ENCODE measurements at places on chromosomes 3 and 15.

DNA sequence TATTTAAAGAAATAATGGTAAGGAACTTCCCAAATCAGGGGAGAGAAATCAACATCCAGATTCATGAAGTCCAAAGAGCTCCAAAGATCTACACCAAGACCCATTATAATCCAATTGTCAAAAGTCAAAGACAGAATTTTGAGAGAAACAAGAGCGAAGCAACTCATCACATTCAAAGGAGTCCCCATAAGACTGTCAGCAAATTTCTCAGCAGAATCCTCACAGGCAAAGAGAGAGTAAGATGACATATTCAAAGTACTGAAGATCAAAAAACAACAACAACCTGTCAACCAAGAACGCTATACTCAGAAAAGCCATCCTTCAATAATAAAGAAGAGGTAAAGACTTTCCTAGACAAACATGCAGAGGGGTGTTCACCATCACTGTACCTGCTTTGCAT, 342.1 kb downstream of the TIGIT start:
- no peak for DNase-seq

DNA sequence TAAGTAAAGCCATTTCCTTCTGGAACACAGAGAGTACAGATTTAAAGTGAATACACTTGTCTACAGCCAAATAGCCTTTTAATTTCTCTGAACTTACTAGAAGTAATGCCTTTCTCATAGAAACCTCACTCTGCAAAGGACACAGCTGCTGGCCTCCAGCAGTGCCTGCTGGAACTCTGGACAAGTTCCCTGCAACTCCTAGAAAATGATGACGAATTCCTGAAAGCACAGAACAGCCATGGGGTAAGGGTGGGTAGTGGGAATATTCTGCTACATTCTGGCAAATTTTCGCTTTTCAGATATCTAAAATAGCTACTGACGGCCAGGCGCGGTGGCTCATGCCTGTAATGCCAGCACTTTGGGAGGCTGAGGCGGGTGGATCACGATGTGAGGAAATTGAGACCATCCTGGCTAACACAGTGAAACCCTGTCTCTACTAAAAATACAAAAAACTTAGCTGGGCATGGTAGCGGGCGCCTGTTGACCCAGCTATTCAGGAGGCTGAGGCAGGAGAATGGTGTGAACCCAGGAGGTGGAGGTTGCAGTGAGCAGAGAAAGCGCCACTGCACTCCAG, 34.4 kb downstream of the RYK start:
- DNase-seq: no peak

- DNase-seq: no peak
These were observed 85.9 kb downstream of the AQR start for GRCh38 chr15:34883633-34884032.

DNA sequence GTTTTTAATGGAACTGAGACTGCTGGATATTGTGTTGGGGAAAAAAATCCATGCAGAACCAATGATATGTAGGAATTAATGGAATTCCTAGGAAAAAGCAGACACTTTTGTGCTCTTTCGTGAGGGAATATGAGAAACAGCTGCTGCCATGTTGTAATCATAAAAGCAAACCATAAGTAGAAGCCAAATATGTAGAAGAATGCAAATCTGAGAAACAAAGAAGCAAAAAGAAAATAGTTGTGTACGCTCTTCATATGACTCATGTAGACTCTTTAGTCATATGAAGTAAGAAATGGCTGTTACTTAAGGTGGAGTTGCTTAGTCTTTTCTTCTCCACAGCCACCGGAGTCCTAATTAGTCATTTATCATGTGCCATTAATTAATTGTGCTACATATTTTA, 298.6 kb upstream of the ZNF717 start:
- no peak for DNase-seq

DNA sequence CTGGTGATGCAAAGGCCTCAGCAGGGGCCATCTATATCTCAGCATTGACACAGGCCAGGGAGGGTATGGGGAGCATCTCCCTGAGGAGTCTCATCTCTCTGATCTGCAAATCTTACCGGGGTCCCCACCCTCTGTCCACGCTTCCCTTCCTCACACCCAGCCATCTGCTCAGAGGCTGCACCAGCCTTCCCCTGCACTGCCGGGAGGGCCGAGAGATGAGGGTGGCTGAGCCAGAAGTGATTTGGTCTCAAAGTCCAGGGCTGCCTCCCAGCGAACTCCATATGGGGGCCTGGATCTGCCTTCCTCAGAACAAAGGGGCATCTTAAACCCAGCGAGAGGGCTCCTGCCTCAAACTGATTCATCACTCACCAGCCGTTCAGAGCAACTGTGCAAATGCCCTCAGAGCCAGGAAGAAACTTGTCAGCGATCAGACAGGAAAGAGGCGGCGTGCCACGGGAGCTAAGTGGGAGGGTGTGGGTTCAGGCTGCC, 4.6 kb downstream of the IGDCC3 start:
- DNase-seq: no peak

DNA sequence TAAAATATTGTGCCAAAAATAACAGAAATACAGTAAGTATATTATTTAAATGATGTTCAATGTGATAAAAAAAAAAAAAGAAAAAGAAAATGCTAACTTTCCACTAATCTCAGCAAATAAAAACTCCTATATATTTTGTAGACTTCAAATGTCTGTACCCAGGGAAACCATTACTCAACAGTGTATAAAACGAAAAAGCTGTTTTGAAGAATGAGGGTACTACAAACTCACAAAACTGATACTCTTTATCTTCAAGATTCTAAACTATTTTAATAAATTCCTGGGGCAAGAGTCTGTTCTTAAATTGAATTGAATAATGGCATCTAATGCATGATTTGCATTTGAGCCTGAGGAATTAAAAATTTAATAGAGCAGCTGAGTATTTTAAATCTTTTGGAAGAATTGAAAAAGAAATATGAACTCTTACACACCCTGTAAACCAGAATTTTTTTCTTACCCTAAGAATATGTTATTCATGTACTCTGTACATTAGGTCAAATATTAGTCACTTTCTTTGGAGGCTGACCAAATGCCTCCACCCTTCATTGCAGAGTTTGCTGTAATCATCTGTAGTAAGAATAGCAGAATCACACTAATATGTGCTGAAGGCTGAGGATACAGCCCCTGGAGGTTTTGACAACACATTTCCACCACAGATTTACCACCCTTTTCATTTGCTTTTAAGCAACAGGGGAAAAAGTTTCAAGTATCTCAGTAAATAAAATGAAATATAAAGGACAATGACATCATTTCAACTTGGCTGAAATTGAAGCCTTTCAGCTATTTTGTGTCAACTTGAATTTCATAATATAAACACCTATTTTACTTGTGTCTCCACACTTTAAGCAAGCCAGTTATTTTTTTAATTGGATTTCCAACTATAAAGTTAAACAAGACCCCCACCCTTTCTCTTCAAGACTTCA, 79.7 kb downstream of the FBN1 start:
- no peak for DNase-seq

DNA sequence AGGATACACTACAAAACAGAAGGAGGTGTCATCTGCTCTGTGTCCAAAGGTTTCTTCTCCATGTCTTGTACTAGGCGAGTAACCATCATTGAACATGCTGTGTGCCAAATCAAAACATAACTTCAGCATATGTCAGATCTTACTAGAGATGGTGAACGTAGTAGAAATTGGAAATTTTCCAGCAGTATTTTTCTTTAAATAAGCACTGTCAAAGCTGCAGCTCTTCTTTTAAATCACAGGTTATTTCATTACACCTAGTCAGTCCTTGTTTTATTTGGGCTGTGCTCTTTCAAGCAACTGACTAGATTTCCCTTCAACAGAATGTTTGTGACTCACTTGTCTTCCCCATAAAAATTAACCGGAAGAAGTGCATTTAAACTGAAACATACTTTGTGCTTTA, 46.5 kb downstream of the MSL2 start:
- DNase-seq: no peak

DNA sequence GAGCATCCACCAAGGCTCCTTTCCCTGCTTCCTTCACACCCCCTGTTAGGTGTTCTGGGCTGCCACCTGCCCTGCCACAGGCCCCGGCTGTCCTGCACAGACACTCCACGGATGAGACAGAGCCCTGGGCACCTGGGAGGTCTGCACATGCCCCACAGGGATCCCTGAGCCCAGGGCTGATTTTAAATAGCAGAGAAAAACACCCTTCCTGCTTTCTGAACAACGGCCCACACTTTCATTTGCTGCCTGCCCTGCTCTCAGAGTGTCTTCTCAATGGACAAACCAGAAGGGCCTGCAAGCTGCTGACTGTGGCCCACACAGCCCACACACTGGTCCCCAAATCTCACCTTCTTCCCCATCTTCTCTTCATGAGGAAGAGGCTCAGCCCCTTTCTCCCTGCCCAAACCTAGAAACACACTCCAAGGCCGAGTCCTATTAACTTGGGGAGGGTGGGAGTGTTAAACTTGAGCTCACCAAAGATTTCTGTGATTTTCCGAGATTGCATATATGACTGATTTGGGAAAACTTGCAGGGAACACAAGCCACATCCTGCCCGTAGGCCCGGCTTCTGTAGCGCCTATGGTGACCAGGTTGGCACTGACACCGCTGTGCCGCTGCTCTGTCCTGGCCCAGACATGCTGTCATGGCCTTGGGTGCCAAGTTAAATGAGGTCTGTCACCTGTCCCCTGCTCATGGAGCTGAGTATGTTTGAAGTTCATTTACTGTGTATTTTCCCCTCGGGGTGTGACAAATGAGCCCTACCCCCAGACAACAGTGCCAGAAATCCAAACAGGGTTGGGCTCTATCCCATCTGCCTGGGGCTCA, 47.2 kb upstream of the KLF13 start:
- DNase-seq: no peak

GRCh38 chr3:24352893-24353553, 141.6 kb downstream of the THRB start:
- DNase-seq: no peak

- DNase-seq: no peak
These were observed 40.0 kb upstream of the ATP10A start for GRCh38 chr15:25903024-25903581.

DNA sequence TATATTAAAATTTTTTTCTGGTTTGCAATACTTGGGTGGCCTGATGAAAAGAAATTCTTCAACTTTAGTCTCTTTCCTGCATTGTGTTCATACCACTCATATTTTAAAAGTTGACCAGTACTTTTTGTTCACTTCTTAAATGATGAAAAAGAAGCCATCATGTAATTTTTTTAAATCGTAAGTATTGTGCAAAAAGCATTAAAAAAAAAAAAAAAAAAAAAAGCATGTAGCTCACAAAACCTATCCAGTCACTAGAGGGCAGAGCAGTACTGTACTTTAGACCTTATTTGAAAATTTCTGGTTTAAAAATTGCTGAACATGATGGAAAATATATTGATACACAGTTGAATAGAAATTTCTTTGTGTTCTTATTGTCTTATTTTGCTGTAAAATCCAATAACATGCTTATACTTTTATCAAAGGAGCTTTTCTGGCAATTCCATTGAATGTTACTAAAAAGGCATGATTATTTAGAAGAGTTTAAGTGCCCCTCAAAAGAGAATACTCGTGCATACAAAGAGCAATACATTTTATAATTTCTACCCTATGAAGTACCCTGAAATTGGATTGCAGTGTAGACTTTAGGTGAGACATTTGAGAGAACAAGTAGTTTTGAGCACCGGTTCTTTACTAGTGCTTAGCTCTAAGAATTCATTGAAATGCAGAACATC, 137.7 kb downstream of the BBX start:
- DNase-seq: no peak

GRCh38 chr15:59839906-59840305, 150.8 kb upstream of the BNIP2 start:
- no peak for DNase-seq

DNA sequence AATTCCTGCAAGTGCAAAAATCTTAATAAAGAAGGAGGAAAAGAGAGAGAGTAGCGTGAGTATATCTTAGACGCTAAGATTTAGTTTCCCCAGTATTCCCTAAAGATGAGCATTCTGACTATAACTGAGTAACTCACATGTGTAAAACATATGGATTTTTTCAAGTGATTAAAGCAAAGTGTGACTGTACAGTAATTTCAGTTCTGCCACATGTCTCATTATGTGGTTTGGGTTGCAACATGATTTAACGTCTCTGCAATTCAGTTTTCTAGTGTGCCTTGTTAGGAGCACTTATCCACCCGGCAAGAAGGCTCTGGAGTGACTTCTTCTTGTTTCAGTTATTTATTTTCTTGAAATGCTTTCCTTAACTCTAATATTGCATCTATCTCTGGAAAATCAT, 514.1 kb downstream of the ROBO1 start:
- no peak for DNase-seq

- DNase-seq: no peak
These were observed 51.0 kb downstream of the FHIT start for GRCh38 chr3:61200270-61200669.

DNA sequence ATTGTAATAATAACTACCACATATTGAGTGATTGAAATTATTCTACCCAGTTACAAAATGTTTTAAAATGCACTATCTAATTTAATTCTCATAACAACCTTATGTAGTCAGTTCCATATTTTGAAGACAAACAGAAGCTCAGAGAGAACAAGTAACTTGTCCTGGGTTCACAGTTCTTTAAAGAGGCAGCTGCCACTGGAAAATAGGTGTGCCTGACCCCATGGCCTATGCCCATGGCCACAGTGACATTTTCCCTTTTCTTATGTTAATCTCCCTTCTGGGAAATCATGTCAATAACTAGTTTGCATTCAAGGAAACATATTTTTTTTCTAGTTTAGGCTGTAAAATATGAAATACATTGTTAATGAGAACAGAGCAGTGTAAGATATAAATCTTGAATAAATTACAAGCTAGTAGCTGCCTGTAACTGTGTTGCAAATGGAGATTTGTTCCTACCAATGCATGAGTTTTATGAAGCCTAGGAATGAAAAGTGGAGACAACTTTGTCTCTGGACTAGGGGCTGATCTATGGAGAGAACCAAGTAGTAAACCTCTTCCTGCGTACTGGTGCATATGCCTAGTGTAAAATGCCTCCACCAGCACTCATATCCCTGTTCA, 1018.0 kb downstream of the NTRK3 start:
- DNase-seq: no peak
